ENCODE measurements at places on chromosomes 1 and 21.

DNA sequence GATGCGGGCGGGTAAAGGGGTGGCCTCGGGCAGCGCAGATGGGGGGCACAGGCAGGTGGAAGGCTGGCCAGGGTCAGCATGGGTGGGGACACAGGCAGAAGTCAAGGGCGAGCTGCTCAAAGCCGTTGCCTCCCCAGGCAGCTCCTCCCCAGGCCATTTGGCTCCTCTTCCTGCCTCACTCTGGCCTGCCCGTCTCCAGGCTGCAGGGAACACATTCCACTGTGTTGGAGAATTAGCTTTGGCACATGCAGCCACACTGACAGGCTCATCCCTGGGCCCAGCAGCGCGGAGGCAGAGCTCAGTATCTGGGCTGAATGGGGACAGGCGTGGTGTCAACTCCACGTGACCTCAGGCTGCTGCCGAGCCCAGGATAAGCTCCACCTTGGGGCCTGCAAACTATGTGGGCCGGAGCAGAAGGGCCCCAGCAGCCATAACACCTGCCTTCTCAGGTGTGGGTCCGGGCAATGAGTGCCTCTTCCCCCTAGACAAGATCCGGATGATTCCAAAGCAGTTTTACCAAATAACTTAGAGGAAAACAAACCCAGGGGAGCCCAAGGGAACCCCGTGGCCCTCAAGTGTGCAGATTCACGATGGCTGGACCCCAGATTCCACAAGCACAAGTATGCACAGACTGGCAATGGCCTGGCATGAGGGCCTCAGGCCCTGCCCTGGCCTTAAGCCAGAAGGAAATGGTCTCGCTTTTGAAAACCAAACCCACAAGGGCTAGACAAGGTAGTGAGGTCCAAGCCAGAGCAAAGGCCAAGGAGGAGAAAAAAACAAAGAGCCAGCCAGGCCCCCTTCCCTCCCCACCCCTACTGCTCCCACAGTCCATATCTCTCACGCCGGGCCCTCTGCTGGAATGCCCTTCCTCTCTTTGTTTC is 40.2 kb downstream of the HSPG2 start:
- no peak for DNase-seq

DNA sequence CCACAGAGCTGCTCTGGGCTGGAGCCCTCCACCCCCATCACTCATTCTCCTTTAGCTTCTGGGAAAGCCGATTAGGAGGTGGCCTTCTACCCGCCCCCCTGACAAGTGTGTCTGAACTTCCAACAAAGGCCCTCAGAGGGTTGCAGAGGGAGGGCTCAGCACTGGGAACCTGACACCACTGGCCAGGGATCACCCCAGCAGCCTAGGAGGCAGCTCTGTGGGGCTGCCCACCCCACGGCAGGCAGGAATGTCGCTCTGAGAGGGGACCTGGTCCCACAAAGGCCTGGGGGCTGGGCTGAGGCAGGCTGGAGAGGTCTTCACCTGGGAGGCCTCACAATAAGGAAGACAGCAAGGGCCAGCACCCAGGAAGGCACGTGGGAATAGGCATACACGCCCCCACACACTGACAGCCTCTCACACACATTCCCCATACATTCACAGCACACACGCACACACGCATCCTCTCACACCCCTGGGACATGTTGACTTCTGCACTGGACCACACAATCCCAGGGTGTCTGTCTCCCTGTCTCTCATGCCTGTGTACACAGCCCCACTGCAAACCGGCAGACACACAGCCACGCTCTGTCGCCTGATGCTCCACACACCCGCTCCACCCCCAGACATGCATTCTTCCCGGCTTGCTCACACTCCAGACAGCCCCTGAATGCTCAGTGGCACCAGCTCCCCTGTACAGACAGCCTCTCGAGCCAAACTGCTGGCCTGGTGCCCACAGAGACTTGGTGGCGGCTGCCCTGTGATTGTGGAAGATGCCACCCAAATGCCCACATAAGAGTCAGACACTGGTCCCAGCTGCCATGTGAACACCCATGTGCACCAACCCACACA is 30.7 kb downstream of the DMBX1 start:
- DNase-seq: no peak

DNA sequence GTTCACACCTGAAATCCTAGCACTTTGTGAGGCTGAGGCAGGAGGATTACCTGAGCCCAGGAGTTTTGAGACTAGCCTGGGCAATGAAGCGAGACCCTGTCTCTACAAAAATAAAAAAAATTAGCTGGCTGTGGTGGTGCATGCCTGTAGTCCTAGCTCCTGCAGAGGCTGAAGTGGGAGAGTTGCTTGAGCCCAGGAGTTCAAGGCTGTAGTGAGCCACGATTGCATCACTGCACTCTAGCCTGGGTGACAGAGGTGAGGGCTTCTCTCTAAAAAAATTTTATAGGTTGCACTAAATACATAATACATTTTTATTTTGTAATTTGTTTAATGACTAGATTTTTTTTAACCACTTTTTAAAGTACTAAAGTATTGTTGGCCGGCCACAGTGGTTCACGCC is 6.1 kb downstream of the PARK7 start:
- no peak for DNase-seq

- no peak for DNase-seq
These were observed 137.8 kb upstream of the KRTAP19-8 start for GRCh38 chr21:31176080-31176551.

DNA sequence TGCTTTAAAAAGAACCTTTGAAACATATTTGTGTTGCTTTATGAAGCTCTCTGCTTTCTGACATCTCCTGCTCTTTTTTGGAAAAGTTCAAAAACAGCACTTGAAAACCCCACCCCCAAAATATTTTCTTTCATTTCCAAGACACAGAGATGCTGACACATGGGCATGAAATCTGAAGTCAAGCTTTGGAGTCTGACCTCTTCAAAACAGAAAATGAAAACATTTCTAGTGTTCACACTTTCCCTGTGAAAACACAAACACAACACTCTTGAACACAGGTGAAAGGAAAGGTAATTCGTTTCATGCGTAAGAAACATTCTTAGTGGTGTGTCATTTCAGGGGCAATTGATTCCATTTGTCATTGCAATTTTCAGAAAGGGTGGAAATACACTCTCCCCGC is 10.8 kb downstream of the NGF start:
- DNase-seq: no peak

DNA sequence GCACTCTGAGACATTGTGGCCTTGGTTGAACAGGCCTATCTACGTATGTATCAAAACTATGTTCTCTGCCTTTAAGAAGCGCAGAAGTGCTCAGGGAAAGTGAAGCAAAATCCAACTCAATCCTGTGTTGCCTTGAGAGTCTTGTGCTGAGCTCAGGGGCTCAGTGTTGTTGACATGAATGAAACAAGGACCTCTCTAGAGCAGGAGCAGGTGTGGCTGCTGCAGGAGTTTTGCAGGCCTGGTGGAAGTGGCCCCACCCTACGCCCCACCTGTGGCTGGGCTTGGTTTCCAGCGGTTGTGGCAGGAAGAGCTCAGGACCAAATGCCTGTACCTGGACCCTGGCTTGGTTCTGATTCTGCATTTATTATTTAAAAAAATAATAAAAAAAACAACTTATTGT is 20.9 kb downstream of the CA6 start:
- DNase-seq: no peak

- no peak for DNase-seq
These were observed 89.2 kb upstream of the SELENON start for GRCh38 chr1:25710583-25711347.

- DNase-seq: no peak
These were observed 110.3 kb downstream of the HUNK start for GRCh38 chr21:31983120-31983519.

GRCh38 chr1:243288062-243288461 is 32.2 kb downstream of the SDCCAG8 start:
- DNase-seq: no peak

- no peak for DNase-seq
These were observed 57.9 kb downstream of the SLAMF6 start for GRCh38 chr1:160465123-160465522.

DNA sequence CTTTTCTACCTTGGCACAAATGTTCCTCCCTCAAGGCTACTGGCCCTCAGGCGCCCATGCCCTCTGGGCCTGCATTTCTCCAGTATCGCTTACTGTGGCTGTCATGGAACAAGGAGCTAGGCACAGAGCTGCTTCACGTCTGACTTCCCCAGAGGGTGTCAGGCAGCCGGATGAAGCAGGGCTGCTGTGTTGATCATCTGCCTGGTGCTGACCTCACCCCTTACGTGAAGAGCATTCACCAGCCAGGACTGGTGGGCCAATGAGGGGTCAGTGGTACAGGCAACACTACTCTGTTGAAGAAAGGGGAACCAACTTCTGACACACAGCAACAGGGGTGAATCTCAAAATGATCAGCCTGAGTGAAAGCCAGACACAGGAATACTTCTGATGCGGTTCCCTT is 215.5 kb upstream of the GALNT2 start:
- no peak for DNase-seq

GRCh38 chr1:907611-908451 is 15.9 kb upstream of the SAMD11 start:
- DNase-seq: no peak

DNA sequence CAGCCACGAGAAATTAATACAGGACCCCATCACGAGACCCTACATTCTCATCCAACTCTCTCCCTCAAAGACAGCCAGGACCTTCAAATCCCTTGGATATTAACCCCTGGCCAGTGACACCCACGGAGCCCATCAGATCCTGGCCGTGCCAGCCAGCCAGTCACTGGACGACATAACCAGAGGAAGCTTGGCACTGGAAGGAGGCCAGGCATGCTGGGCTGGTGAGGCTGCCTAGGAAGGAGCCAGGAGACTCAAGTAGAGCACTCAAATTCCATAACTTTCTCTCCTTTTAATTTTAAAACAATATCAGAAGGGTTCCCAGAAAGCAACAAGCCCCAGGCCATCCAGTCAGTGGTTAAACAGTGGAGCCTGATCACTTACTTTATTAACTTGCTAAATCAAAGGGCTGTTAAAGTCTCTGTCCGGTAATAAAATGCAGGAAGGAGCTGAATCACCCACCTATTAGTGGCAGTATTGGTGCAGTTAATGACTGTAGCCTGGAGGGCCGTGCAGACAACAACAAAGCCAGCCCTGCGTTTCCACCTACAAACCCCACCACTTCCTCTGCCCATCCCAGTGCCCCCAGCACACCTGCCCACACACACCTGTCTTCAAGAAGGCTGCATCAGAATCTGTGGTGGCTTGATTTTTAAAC is 78.0 kb downstream of the HIVEP3 start:
- no peak for DNase-seq

DNA sequence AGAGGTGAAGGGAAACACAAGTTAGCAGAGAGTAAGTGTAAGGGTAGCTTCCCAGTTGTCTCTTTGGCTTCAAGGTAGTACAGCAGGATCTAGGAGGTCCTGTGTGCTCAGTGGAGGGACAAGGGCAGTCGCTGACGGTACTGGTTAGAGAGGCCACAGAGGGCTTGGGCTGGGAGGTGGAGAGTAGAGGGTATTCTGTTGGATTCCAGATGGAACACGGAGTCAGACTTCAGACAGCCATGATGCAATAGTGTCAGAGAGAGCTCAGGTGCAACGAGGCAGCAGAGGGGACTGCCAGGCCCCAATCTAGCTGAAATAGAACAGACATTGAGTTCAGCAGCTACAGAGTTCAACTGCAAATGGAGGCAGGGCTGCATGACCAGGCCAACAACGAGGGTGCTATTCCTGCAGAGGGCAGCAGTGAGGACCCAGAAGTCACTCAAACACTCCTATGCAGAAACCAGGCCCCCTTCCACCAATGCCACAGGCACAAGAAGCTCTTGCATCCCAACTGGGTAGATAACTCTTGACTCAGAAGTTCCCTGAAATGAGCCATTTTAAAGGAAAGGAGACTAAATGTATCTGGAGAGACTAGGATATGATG is 325.0 kb upstream of the ESRRG start:
- no peak for DNase-seq

GRCh38 chr1:91555821-91556531 is 55.3 kb downstream of the CDC7 start:
- DNase-seq: no peak

DNA sequence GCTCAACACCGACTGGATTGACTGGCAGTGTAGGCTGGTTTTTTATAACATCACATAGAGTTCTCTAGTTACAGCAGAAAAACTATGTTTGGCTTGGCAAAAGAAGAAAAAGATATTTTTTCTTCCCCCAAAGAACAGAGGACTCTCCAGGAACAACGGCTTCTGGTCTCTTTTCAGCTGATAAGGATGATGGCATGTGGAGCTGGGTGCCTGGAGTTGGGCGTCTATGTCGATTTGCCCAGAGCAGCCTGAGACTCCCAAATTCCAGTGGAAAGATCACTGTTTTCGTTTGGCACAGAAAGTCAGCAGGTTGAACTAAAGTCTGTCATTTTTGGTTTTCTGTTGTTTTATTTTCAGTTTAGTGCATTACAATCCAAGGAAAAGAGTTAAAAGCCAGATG is 91.1 kb downstream of the SMYD2 start:
- DNase-seq: no peak

GRCh38 chr1:198612471-198613260 is 26.2 kb upstream of the PTPRC start:
- no peak for DNase-seq

DNA sequence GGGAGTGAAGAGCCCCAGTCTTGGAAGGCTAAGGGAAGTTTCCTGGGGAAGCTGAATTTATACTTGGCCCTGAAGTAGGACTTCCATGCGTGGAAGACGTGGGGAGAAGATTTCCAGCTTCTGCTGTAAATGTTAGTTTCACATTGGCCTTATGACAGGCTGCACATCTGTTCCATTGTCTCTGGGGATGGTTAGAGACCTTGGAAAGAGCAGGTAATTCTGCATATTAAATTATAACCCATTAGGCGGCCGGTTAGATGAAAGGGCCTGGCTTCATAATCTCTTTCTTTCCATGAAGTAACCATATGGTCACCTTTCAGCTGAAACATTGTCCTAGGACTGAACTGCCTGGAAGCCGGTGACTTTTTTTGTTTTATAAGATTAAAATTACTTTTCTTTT is 37.5 kb downstream of the DPT start:
- no peak for DNase-seq

- no peak for DNase-seq
These were observed 143.7 kb downstream of the PCNX2 start for GRCh38 chr1:233151861-233152260.

DNA sequence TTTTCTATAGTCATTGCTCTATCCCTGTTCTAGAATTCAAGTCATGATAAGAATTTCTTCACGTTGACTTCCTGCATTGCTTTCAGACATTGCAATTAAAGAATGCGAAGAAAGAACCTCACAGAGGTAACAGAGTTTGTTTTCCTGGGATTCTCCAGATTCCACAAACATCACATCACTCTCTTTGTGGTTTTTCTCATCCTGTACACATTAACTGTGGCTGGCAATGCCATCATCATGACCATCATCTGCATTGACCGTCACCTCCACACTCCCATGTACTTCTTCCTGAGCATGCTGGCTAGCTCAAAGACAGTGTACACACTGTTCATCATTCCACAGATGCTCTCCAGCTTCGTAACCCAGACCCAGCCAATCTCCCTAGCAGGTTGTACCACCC is 10.6 kb downstream of the APCS start:
- DNase-seq: no peak

- no peak for DNase-seq
These were observed at the start of gene FHL3 for GRCh38 chr1:38005195-38006007. Gene FHL3, minus strand, starts transcription at chr1:38005514. Its CDS starts 6,102 bp downstream, at chr1:37999412.

DNA sequence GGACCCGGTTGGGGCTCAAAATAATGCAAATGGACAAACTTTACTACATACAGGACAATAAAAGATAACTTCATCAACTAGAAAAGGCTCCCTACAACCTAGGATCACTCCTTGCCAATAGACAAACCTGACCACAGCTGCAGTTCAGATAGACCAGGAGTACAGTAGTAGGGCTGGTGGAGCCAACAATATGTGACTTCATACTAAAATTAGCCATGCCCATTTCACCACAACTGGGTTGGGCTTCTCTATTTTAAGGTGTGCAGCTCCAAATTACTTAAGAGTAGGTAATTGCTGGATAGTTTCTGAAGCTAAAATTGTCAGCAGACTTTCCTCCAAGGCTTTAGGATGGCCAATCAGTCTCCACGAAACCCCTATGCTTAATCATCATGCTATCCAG is 3.9 kb downstream of the DENND1B start:
- DNase-seq: no peak

All from caudate nucleus (tissue), 63 donors.